ELR (cell line): ENCODE measurements at places on chromosomes 5 and 9.

DNA sequence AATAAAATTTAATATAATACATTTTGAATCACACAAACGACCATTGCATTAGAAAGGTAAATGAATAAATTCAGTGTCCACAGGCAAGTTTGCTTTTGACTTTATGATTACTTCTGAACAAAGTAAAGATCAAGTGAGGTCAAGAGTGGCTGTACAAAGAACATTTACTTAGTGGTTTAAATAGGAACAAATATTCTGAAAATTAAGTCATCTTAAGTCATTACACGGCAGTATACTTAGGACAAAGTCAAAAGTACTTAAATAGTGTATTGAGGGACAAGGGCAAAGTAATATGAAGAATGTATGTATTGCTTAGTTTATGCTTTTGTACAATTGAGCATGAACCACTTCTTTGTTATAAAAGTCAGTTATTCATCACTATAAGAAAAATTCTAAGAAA, 1511.2 kb upstream of the CDH9 start:
- no peak for DNase-seq

DNA sequence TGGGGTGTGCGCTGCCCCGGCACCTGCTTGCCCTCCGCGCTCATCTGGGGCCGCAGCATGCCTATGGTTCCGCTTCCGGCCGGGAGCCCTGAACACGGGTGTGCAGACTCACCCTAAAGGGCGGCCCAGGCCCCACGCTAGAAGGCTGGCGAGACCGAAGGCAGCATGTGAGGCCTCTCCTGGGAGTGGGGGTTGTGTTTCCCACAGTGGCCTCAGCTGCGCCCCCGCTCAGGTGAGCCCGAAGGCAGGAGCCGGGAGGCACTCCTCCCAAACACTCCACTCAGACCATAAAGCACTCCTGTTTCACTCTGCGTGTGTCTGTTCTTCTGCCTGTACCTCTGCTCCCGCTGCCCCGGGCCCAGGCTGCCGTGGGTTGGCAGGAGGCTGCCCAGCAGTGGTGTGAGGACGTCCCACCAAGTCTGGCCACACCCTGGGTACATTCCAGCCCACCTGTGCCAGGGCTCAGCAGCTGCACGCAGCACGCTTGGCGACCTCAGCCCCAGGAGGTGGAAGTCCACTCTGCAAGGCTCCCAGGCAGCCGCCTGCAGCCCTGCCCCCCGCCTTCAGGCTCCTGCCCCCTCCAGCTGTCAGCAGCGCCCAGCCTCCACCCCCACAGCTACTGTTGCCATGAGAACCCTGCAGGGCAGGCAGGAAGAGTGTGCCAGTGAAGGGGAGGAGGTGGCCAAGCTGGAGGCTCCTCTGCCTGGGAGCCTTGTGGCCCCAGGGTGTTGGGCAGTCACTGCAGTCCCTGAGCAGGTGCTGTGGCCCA, 1.2 kb upstream of the AJM1 start:
- DNase-seq: peak; percentile 43

DNA sequence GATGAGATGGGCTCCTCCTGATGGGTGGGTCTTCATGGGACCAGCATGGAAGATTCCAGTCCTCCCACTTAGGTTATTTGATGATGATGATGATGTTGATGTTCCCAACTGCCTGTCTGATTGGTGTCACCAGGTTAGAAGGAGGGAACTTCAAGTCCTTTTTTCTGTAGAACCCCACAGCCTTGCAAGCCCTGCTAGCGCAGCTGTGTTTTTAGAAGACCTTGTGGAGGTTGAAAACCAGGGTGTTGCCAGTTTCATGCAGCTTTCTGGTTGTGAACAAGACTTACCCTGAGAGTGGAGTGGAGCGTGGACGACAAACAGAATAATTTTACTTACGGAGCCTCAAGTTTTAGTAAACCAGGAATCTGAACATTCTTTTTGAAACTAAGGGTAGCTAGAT, 83.0 kb downstream of the TRIO start:
- DNase-seq: no peak

GRCh38 chr5:115487168-115487567, 57.4 kb downstream of the FEM1C start:
- DNase-seq: no peak

DNA sequence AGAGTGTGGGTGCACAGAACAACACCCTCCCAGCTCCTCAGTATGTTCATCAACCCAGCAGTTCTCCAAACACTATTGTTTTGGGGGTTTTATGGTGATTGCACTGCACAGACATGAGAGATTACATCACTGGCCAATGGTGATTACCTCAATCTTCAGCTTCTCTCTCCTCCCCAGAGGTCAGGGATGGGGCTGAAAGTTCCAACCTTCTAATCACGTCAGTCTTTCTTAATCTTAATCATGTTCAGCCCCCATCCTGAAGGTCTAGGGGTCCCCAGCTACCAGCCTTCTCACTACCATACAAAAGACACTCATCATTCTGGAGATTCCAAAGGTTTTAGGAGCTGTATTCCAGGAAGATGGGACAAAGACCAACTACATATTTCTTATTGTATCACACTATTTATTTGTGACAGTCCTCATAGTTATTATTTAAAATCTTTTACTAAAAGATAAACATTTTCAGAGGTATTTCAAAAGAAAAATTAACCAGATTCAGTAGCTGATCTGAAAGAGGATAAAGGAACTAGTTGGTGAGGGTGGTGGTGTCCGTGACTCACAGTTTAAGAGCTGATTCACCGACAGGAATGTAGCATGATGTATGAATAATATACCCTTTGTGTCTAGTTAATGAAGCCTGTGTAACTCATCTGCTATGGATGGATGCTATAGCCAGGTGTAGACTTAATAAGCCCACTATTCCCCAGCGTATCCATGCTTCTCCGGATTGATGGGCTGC, 35.6 kb downstream of the RASEF start:
- DNase-seq: peak; percentile 93

DNA sequence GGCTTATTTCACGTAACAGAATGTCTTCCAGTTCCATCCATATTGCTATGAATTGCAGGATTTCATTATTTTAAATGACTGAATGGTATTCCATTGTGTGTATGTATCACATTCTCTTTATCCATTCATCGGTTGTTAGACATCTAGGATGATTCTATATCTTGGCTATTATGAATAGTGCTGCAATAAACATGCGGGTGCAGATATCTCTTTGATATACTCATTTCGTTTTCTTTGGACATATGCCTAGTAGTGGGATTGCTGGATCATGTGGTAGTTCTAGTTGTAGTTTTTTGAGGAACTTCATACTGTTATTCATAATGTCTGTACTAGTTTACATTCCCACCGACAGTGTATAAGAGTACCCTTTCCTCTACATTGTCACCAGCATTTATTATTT, 460.5 kb downstream of the MAN2A1 start:
- peak; percentile 32 for DNase-seq

DNA sequence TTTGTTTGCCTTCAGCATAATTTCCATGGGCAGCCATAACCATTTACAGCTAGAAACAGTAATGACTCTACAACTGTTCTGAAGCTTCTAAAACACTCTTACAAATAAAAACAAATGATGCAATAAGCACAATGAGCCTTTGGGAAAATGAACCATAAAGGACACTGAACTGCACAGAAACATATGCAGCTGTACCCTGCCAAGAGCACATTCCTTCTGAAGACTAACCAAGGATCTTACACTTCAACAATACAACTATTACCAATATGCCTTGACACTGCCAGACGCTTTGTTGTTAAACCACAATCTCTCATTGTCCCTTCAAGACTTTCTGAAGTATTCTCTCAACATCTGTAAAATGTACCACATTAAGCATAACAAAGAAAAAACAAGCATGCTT, 104.2 kb upstream of the HMHB1 start:
- DNase-seq: no peak

GRCh38 chr5:155919725-155920124, 407.2 kb upstream of the SGCD start:
- DNase-seq: no peak

GRCh38 chr9:105662184-105663104, at the start of gene TAL2:
Gene TAL2, plus strand, starts transcription at chr9:105662457. Its CDS starts 40 bp downstream, at chr9:105662497.
- no peak for DNase-seq

- no peak for DNase-seq
Observed at GRCh38 chr9:89367726-89368437, 49.6 kb downstream of the SECISBP2 start.

- no peak for DNase-seq
Observed at GRCh38 chr5:177094224-177095087, 7.7 kb downstream of the FGFR4 start.

- DNase-seq: no peak
Observed at GRCh38 chr9:112795921-112796320, 45.4 kb downstream of the SNX30 start.

DNA sequence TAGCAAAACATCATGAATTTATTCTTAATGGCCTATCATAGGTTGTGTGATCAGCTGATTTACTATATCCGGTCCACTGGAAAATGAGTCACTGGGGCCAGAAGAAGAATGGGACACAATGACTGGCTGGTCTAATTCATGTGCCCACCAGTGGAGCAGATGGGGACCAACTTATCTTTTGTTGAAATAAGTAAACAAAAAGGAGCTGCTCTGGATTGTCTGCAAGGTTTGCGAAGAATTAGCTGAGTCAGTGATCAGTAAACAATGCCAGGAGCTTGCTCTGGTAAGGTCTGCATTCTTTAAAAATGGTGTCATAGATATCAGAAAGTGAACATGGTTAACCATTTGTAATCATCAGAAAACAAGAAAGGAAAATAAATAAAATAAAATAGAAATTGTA, 128.0 kb downstream of the RASEF start:
- DNase-seq: peak; percentile 61
